Cerebellum (tissue), 4 donors: ENCODE measurements at places on chromosomes 1 and 21. TPM values are rescaled to one million over a fixed set of nuclear protein-coding genes. Genes with fewer than 3 reads are reported as not detected.

DNA sequence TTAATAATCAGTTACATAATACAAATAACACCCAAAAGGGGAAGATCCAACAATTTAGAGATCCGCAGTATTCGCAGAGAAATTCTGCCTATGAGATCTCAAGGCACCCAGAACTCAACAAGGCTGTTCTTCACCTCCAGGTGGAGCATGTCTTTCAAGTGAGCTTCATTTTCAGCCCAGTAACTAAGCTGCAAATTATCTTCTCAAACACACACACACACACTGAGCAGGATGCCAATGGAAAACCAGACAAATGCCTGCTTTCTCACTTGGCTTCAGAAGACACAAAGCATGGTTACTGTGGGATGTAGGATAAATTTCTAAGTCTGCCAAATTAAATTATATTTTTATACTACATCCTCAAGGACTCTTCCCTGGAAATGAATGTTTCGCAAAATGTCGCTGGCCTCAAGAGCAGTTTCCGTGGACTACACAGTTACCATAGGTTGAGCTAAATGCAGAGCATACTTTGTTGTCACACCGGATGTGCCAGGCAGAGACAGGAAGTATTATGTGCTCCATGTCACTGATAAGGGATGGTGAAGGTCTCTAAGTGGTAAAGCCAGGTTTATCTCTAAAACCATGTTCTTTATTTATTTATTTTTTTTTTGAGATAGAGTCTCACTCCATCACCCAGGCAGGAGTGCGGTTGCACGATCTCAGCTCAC, 30.3 kb downstream of the UBR4 start:
- DNase-seq: no peak

DNA sequence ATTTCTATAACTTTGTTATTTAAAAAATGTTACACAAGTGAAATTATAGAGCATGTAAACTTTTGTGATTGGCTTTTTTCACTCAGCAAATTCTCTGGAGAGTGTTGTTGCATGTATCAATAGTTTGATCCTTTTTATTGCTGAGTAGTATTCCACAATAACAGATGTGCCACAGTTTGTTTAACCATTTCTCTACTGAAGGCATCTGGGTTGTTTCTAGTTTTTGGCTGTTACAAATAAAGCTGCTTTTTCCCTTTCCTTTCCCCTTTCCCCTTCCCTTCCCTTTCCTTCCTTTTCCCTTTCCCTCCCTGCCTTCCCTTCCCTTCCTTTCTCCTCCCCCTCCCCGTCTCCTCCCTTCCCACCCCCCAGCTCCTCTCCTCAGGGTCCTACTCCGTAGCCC, 15.9 kb downstream of the TUFT1 start:
- DNase-seq: no peak

DNA sequence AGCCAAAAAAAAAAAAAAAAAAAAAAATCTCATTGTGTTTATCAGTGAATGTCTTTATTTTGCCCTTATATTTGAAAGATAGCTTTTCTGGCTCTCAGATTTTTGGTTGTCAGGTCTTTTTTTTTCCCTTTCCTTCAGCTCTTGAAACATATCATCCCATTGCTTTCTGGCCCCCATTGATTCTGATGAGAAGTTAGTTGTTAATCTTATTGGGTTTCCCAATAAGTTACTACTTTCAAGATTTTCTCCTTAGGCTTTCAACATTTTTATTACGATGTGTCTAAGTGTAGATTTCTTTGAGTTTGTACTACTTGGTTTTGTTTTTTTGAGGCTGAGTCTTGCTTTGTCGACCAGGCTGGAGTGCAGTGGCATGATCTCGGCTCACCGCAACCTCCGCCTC, 14.7 kb upstream of the SOAT1 start:
- no peak for DNase-seq

DNA sequence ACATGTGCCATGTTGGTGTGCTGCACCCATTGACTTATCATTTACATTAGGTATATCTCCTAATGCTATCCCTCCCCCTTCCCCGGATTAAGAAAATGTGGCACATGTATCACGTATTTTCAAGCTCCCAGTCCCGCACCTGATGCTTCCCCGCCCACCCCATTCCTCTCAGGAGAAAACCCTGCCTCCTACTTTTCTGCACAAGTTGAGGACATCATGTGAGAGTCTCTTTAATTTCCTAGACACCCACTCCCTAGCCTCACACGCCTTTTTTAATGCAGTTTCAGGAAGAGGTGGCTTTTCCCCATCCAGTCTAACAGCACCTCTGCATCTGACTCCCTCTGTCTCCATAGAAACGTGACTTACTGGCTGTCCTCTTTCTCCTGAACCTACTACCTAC, 58.2 kb upstream of the GOLT1A start:
- no peak for DNase-seq

- no peak for DNase-seq
Measured at GRCh38 chr1:117210831-117211261, at the start of gene VTCN1. VTCN1 (minus strand) TSS chr1:117210927; CDS start chr1:117210855, 72 bp downstream.

GRCh38 chr1:117009132-117009531, 7.6 kb downstream of the CD101 start:
- DNase-seq: no peak

Gene OR2G6
- total RNA-seq: under 0.01 TPM

GRCh38 chr21:31945546-31945945, 72.7 kb downstream of the HUNK start:
- no peak for DNase-seq

DNA sequence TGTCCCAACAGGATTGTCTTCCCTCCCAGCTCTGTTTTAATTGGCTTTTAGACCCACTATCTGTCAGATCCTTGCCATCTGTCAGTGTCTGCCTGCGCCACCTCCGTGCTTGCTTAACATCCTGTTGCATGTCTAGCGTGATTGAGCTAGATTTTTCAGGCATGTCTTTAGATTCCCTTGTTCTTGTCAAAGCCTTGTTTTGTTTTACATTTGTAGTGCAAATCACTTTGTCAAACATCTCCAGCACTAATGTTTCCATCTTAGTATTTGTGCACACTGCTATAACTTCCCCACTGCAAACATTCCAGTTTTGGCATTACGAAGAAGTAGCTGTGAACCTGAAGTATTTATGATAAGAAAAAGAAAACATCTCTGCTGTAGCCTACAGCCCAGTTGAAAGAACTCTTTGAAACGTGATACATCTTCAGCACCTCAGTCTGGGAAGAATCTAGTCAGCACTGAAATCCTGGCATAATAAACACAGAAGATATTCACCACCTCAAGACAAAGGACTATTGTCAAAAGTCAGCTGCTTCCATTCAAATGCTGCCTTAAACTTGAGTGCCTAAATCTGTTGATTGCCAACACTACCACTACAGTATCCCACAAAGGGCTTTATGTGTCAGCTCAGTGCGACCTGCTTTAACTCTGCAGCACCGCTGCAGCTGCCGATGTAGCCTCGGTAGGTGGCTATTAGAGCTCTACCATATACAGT, 105.0 kb downstream of the FNBP1L start:
- DNase-seq: no peak

DNA sequence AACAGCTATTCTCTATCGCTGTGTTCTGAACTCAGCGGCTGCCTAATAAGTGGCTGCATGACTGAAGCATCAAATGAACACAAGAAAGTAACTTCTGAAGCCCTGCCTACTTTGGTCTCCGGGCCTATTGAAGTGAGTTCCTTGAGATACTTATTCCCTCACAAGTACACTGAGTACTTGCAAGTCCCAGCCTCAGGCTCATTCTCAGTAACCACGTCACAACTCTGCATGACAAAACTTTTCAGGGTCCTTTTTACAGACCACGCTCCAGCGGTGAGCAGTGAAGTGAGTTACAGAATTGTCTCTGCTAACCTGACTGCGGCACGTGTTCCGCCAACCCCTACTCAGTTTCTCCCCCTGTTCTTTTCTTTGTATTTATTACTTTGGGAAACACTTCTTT, 1342.7 kb upstream of the ADGRL4 start:
- no peak for DNase-seq

- DNase-seq: no peak
Measured at GRCh38 chr1:88647249-88647645, 36.8 kb upstream of the PKN2 start.

Gene TAS1R1
- total RNA-seq: not detected

Gene RNF186
- total RNA-seq: not detected

Gene STX12
- 120 TPM for total RNA-seq

Gene S100A2
- total RNA-seq: not detected

Gene SPATA45
- total RNA-seq: 1.9 TPM

DNA sequence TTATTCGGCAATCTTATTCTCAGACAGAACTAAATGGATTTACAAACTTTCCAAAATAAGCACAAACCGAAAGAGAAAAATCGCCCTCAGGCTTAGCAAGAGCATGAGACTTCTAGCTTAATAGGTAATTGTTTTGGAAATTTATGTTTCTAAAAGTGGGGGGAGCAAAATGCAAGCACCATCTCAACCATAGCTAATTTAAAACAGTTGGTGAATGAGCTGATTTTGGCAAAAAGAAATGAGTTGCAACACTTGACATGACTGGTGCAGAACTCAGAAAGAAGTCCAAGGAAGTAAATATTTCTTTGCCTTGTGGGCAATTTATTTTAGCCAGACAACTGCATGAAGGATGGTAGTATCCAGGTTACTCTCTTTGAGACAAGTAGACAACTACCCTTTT, 71.5 kb upstream of the PTGFR start:
- no peak for DNase-seq

Gene CFAP74
- total RNA-seq: 0.36 TPM

DNA sequence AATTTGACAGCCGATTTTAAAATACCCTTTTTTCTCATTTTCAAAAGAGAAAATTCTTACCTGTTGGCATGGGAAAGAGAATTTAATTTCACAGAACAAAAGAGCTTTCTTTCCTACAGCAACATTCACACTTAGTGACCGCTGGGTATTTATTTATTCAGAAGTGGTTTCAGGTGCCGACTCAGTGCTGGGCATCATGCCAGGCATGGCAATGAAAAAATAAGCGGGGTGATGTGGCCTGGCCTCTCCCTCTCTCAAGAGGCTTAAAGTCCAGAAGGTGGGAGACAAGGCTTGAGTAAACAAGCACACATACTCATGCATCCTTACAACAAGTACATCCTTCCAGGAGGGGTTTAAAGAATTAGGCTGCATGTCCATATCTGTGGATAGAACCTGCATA, 4.1 kb upstream of the PCP4 start:
- DNase-seq: no peak

Gene KRTAP12-2
- not detected for total RNA-seq

- no peak for DNase-seq
Measured at GRCh38 chr1:232911027-232911599, 39.3 kb upstream of the NTPCR start.

GRCh38 chr1:9153152-9153551, 24.2 kb upstream of the GPR157 start:
- no peak for DNase-seq

GRCh38 chr1:116287341-116288200, 85.5 kb upstream of the ATP1A1 start:
- no peak for DNase-seq

- no peak for DNase-seq
Measured at GRCh38 chr1:198541737-198542136, 1.3 kb upstream of the ATP6V1G3 start.

GRCh38 chr1:32861904-32862695, 8.6 kb downstream of the FNDC5 start:
- peak; percentile 81 for DNase-seq

Gene IL23R
- total RNA-seq: not detected

DNA sequence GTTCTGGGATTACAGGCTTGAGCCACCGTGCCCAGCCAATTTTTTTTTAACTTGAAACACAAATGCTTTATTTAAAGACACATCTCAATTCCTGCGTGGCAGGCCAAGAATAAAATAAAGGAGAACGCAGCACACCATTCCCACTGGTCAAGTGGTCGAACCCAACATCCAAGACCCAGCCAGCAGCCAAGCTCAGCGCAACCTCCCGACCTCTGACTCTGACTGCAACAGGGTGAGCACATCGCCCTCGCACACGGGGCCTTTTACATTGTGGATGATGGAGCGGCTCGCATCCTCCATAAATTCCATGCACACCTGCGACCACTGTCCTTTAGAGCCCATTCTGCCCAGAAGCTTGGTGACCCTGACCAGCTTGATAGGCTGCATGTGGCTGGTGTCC, 5.5 kb upstream of the GUK1 start:
- no peak for DNase-seq

Gene C4BPA
- total RNA-seq: not detected

DNA sequence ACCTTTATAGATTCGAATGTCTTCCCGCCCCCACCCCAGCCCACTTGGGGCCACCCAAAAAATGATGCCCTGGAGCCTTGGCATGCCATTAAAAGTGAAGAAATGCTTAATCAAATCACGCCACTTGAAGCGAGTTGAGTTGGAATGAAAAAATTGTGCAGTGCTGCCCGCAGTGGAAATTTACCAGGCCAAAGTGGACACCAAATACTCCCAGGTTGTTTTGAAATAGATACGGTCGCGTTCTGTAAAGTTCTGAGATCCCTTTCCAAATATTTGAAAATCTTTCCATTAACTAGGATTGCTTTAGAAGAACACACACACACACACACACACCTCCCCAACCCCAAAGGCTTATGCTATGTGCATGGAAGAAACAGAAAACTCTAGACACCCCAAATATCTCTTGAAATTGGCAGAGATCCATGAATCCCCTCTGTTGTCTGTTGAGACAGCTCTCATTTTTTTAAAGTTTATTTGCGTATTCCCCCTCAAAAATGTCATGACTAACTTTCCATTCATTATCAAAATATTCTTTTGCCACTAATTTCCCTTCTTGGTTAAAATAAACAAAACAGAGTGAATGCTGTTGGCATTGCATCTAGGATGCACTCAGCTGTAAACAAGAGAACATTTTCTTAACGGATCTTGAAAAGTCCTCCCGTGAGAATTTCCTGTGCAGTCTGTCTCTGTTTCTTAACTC, 142.3 kb upstream of the KCNE2 start:
- no peak for DNase-seq

DNA sequence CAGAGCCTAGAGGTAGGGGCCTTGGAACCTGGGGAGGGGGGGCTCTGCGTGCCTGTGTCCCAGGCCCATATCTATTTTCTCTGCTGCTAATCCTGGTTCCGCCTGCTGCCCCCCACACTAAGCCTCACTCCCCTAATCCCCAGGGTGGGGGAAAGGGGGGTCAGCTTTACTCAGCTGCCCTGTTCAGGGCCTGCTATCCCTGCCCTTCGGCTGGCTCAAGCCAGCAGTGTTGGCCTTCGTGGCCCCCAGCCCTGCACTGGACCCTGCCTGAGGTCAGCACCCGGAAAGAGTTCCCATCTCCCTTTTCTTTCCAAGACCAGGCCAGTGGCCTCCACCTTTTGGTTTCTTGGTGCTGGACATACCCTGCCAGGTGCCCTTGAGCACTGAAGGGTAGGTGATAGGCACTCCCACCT, 8.4 kb downstream of the ZBTB7B start:
- no peak for DNase-seq

- DNase-seq: no peak
Measured at GRCh38 chr1:203672346-203672745, 45.7 kb downstream of the ATP2B4 start.

Gene JTB
- total RNA-seq: 29.2 TPM

- DNase-seq: no peak
Measured at GRCh38 chr1:38489844-38490270, 369.7 kb downstream of the RRAGC start.

- peak; percentile 77 for DNase-seq
Measured at GRCh38 chr1:161766102-161766981, at the start of gene ATF6. ATF6 (plus strand) TSS chr1:161766320; CDS start chr1:161766361, 41 bp downstream.
